ENCODE measurements at places on chromosomes 12 and 14.

DNA sequence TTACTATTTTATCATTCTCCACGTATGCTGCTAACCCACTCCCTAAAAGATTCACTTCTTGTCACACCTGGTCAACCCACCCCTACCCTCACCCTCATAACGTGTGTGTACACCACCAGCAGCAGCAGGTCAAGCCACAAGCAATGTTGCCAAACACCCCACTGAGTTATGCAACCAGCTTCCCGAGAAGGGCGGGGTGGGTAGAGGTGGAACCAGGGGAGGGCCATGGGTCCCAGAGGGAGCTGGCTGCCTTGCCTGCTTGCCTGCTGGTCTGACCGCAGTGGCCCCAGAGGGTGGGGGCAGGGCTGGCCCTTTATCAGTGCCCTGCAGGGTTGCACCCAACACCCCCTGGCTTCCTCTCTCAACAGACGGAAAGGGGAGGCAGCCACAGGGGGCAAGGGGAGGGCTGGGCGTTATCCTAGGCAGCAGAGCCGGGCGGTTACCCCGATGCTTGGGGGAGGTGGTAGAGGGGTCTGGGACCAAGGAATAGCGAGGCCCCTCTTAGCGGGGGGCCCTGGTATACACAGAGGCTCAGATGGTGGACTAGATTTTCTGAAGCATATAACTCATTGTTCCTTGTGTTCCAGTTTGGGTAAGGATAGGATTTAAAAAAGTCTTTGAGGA, 3.5 kb upstream of the NFE2 start:
- DNase-seq = peak; percentile 85

DNA sequence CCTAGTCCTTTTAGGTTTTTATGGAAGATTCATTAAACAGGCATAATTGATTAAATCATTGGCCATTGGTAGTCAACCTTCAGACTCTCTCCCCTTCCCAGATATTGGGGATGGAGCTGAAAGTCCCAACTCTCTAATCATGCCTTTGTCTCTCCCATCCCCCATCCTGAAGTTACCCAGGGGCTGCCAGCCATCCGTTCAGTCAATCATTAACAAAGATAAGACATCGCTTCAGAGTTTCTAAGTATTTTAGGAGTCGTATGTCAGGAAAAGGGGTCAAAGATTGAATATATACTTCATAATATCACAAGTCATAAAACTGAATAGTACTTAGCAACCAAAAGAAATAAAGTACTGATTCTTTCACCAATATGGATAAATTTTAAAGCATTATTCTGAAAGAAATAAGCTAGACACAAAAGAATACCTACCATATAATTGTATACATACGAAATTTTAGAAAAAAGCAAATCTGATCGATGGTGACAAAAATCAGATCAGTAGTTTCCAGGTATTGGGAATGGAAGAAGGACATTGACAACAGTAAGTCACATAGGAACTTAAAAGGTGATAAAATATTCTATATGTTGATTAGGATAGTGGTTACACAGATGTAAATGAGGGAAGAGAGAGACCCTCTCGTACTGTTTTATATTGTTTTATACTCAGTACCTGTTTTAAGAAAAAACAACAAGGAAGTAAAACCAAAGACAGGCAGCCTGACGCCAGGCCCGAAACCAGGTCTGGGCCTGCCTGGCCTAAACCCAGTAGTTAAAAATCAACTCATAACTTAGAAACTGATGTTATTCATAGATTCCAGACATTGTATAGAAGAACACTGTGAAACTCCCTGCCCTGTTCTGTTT, 414.4 kb downstream of the DAD1 start:
- no peak for DNase-seq

- no peak for DNase-seq
Observed at GRCh38 chr12:105417732-105418131, 87.2 kb downstream of the C12orf75 start.

DNA sequence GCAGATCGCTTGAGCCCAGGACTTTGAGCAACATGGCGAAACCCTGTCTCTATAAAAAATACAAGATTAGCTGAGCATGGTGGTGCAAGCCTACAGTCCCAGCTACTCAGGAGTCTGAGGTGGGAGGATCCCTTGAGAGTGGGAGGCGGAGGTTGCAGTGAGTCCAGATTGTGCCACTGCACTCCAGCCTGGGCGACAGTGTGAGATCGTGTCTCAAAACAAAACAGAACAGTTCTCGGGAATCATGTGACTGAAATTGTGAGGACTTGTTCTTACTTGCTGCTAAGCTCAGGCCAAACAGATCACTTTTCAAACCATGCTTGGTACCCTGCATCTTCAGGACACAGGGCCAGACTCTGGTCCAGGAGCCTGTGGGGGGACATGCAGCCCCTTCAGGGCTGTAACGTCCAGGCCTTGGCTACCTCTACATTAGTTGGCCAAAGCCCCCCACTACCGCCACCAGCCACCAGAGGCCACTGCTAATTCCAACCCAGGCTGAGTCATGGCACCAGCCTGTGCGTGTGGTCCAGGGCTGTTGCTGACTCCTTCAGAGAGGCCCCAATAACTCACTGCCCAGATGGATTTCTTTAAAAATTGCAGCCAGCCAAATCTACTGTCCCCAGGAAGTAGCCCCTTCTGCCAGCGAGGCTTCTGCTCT, 33.4 kb upstream of the SYNDIG1L start:
- DNase-seq = peak; percentile 68

DNA sequence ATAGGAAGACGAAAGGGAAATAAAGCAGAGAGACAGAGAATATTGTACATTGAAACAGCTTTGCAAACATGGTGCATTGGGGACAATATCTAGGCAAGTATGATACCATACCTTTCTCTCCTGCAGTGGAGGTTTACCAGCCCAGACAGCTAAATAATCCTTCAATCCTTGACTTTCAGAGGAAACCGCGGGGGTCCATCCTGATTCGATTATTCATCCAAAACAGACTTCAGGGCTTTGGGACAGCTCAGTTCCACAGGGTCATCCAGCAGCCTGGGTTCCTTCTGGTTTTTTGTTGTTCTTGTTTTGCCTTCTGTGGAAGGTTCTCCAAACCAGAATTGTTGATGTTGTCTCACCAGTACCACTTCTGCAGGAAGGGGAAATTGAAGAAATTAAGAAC, 81.5 kb downstream of the LGR5 start:
- DNase-seq = no peak

DNA sequence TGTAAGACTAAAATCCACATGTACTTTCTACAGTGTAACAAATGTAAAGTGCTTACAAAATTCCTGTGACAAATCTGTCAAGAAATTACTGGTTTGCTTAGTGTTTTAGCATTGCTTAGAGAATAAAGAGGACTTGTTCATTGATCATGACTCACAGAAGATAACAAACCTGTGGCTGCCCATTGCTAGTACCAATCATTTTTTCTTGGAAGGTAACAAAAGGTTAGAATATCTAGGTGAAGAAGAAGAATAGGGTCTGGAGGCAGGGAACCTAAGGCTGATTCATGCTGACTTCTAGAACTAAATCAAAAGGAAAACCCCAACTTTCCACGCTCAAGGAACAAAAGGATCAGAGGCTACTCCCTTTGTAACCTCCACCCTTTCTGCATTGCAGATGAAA, 232.7 kb upstream of the ABCD2 start:
- DNase-seq = no peak

DNA sequence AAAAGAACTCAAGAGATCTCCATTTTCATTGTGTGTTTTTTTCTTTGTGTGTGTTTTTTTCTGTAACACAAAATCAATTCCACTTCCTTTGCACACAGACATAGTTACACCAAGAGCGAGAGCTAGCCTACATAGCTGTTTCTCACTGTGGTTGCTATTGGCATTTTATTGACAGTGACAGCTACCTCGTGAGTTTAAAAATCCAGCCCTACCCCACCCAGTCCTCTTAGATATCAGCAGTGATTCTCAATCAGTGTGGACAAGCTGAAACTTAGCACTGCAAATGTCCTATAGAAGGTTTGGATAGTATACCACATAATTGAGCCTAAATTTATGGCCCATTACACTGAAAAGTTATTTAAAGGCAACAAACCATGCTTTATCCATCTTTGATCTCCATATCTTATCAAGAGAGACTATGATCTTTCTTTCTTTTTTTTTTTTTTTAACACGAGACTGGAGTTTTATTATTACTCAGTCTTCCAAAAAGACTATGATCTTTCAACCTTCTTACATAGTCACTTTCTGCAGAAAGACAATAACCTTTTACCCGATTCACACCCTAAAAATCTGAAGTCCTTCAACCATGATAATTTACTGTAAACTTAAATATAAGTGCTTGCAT, 46.8 kb downstream of the ATP2B1 start:
- DNase-seq = no peak

- DNase-seq = no peak
Observed at GRCh38 chr14:35378425-35379233, 25.9 kb downstream of the NFKBIA start.

DNA sequence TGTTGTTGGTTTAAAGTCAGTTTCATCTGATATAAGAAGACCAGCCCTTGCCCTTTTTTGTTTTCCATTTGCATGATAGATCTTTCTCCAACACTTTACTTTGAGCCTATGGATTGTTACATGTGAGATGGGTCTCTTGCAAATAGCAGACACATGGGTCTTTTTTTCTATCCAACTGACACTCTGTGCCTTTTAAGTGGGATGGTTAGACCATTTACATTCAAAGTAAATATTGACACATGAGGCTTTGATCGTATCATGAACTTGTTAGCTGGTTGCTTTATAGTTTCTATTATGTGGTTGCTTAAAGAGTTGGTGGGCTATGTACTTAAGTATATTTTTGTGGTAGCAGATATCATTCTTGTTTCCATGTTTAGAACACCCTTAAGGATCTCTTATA, 213.4 kb upstream of the G2E3 start:
- no peak for DNase-seq

- DNase-seq = no peak
Observed at GRCh38 chr14:64748995-64749714, 44.9 kb downstream of the PLEKHG3 start.

- DNase-seq = no peak
Observed at GRCh38 chr12:59708484-59708883, 112.7 kb downstream of the SLC16A7 start.

DNA sequence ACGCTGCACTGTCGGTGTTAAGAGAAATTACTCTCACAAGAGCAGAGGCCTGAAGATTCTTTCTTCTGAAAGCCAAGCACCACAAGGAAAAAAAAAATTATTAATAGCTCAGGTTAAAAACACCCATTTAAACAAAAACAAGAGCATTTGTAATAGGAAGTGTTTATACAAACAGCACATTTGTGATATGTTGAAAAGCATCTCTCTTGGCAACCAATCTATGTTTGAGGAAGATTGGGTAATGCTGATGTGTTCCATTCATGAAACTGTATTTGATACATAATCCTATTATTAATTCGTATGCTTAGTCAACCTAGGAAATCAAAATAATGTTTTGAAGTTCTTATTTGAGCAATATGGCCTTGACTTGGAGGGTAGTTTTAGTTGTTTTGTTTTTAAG, 36.5 kb downstream of the SSPN start:
- no peak for DNase-seq

- DNase-seq = no peak
Observed at GRCh38 chr14:50510157-50510556, 22.2 kb downstream of the MAP4K5 start.

DNA sequence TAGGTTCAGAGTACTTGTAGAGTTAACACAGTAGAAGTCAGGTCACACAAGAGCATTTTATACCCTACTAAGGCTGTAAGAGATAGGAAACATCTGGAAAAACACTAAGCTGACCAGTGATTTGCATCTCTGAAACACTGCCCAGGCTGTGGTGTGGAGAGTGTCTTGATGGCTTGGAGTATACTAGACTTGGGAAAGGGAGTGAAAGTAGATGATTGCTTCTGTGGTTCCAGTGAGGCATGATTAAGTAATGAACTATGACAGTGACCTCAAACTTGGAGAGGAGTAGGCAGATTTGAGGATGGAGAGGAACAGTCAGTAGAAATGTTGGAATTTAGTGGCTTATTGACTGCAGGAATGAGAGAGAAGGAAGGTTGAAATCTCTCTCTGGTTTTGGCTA, 201.2 kb downstream of the FLRT2 start:
- no peak for DNase-seq

GRCh38 chr14:65074449-65075150, 27.7 kb downstream of the MAX start:
- DNase-seq = peak; percentile 83

DNA sequence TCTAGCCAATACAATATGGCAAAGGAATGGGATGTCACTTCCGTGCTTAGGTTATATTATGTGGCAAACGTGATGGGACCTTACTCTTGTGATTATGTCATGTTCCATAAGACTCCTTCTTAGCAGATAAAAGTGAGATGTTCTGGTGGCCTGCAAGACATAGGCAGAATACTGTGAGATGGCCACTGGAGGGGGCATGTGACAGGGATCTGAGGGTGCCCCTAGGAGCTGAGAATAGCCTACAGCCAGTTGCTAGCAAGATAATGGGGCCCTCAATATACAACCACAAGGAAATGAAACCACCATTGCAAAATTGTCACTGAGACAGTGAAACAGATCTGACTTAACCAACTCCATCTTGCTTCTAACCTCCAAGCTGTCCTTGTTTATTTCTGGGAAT, 151.4 kb upstream of the SSTR1 start:
- no peak for DNase-seq

DNA sequence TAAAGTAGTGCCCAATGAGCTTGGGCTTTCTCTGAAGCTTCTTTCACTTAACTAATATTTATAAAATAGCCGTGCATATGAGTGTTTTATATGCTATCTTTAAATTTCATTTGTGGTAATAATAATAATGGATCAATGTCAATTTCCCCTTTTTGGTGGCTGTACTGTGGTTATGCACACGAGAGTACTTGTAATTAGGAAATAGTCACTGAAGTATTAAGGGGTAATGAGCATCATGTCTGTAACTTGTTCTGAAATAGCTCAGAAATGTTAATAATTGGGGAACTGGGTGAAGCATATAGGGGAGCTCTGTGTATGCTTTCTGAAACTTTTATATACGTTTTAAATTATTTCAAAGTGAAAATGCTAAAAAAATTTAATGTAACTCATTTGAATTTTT, 7.0 kb upstream of the RNASE8 start:
- DNase-seq = no peak

GRCh38 chr14:58792416-58792815, 154.7 kb downstream of the DACT1 start:
- no peak for DNase-seq

DNA sequence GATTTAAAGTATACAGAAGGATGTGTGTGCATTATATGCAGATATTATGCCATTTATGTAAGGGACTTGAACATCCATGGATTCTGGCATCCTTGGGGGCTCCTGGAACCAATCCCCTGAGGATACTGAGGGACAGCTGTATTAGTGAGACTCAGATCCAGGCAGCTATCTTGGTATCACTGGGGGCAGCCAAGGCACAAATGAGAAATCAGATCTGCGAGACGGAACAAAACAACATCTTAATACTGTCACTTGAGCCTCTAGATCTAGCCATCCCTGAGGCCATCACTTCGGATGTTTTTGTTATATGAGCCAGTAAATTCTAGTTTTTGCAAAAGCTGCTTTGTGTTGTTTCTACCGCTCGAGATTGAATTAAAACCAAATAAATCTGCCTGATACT, 175.1 kb upstream of the SFSWAP start:
- DNase-seq = no peak

All from suppressor macrophage (primary cell).